ENCODE measurements at places on chromosomes 3 and 15.

GRCh38 chr3:134682196-134682880 lies 31.5 kb upstream of the KY start:
- DNase-seq = no peak

GRCh38 chr15:94894056-94894455 lies 662.7 kb downstream of the MCTP2 start:
- no peak for DNase-seq

- no peak for DNase-seq
Measured at GRCh38 chr3:161295325-161295724, 74.2 kb downstream of the NMD3 start.

DNA sequence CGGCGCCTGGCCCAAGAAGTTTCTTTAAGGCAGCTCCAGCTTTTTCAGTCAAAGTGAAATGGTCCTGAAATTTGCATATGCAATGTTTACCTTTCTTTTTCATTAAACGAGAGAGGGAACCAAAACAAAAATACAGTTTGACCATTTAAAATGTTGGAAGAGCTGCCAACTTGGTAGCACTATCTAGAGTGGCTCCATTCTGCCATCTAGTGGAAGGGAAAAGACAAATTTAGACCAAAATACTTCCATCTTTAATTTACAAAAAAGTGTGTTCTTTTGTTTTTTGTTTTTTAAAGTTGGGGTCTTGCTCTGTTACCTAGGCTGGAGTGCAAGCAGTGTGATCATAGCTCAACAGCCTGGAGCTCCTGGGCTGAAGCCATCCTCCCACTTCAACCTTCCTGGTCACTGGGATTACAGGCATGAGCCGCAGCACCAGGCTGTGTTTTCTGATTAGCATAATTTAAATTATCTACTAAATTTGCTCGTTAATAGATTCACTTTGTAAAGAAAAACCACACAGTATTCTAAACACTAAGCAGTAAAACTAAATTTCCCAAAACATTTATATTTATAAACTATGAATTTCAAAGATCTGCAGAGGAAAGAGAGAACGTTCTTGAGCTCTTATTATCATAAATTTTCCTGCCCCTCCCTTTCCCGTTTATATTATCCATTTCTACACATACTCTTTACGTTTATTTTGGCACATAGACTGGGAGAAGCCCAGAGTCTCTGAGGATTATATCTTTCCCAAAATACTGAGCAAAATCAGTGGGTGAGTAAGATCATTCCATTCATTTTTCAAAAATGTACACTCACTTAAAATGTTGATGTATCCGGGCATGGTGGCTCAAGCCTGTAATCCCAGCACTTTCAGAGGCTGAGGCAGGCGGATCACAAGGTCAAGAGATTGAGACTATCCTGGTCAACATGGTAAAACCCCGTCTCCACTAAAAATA lies 15.4 kb upstream of the RFC4 start:
- peak; percentile 69 for DNase-seq

- DNase-seq = no peak
Measured at GRCh38 chr15:34782901-34783300, 12.4 kb downstream of the ACTC1 start.

- DNase-seq = no peak
Measured at GRCh38 chr3:194877291-194878119, 191.8 kb downstream of the FAM43A start.

DNA sequence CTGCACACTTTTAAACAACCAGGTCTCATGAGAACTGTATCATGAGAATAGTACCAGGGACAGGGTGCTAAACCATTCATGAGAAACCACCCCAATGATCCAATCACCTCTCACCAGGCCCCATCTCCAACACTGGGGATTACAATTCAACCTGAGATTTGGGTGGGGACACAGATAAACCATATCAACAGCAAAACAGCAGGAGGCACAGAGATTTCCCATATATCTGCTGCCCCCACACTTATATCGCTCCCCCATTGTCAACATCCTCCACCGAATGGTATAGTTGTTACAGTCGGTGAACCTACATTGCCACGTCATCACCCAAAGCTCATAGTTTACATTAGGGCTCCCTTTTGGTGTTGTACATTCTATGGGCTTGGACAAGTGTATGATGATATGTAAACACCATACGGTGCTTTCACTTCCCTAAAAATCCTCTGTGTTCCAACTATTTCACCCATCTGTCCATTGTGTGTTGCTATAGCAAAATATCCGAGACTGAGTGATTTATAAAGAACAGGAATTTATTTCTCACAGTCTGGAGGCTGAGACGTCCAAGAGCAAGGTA lies 224.8 kb downstream of the FAM43A start:
- DNase-seq = no peak

GRCh38 chr3:185757176-185757575 lies 67.7 kb downstream of the IGF2BP2 start:
- DNase-seq = no peak

DNA sequence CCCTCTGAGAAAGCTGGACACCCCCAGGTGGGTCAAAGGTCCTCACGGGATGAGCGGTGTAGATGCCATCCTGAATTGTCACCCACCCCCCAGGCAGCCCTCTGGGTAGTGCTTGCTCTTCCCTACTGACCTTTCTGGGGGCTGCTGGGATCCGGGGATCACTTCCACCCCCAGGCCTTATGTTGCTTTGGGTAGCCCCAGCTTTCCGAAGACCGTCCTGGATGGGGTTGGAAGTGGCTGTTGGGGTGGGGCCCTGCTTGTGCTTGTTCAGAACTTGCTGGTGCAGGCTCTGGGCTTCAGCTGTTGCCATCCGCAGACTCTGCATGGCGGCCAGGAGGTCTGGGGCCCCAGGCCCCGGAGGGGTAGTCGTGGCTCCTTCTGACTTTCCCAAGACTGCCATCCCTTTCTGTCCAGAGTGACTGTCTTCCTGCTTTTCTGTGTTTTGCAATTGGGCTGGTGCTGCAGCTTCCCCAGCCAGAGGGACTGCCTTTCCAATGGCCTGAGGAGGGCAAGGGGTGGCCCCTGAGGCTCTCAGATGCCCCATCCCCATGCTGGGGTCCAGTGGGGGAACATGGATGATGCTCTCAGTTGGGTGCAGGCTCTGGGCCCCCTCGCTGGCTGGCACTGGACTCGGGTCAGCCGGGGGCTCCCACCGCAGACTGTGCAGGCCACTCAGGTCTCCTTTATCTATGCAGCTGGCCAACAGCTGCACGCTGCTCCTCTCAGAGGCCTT lies 6.3 kb downstream of the XIRP1 start:
- DNase-seq = no peak

DNA sequence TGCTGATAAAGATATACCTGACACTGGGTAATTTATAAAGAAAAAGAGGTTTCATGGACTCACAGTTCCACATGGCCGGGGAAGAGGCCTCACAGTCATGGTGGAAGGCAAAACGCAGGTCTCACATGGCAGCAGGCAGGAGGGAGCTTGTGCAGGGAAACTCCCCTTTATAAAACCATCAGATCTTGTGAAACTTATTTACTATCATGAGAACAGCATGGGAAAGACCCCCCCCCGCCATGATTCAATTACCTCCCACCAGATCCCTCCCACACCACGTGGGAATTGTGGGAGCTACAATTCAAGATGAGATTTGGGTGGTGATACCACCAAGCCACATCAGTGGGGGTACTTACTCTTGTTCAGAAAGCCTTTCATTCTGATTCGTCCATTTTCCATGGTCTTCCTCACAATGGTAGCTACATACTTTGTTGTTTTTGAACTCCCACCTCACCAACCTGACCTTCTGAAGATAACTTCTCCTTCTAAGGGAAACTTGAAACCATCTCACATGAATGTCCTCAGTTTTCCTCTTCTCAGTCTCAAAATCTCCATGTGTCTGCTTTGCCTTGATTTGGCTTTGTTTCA lies 275.6 kb upstream of the PROK2 start:
- DNase-seq = no peak

DNA sequence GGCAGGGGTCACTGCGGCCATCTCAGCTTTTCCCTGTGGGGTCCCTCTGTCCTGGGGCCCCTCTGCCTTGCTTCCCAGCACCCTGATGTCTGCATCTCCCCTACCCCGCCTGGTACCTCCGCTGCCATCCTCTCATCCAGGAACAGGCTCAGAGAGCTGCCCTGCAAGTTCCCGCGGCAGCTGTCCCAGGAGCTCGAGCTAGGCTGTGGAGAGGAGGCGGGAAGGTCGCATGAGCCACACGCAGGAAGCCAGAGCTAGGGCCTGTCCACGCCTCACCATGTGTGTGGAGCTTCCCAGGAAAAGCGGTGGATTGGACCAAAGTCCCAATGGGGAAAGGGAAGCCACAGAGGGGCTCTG lies 12.5 kb downstream of the PLA2G4B start:
- DNase-seq = no peak

DNA sequence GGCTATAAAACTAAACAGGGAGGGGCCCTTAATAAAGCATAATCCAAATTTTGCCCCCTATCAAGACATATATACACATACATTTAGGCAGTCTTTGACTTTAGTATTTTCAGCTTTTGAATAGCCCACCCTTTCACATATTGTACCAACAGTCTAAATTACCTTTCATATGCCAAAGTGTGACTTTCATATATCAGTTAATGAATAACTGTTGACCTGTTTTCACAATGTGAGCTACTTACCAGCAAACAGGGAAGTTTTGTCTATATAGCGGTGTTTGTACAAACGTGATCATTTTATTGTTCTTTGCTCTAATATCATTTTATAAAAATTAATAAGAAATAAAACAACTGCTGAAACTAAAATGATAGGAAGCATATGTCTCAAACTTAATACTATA lies 28.0 kb downstream of the CEP152 start:
- no peak for DNase-seq

GRCh38 chr15:38524156-38524555 lies 40.5 kb downstream of the RASGRP1 start:
- no peak for DNase-seq

- DNase-seq = no peak
Measured at GRCh38 chr3:155643581-155644165, 101.2 kb downstream of the PLCH1 start.
